DMS79 treated with DMSO at 0.1 percent for 48 hours (cell line): ENCODE measurements at places on chromosomes 3 and 15.
A peak's percentile ranks its signal among the peaks of the same experiment; 100 is the strongest.

- no peak for DNase-seq
Measured at GRCh38 chr3:186258968-186259367, 103.1 kb downstream of the DGKG start.

DNA sequence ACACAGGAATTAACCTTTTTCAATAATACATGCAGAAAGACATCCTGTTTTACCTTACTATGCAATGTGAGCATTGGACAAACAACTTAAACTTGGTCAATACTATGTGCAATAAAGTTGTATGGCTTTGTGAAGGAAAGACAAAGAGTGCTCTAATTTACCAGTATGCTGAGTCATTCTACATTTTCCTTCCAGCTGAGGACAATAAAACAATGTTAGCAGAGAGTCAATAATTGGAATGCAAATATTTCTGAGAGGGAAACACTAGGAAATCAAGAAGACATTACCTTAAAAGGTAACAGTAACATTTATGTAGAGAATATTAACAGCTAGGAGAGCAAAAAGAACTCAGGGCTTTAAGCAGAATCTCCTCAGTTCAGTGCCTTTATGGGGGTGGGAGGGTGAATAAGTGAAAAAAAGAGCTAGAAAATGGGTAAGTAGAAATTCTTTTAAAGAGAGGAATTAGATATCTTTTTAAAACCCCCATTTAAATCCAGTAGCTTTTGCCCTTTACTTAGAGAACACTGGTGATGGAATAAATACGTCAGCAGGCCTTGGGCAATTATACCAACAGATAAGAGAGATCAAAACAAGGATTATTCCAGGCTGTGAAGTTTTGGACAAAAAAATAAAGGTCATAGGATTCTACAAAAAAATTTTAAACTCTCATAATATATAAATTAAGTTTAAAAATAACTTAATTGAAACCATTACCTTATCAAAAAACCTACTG is 11.6 kb upstream of the HGD start:
- no peak for DNase-seq

GRCh38 chr3:182238126-182238525 is 526.4 kb downstream of the SOX2 start:
- DNase-seq = no peak

DNA sequence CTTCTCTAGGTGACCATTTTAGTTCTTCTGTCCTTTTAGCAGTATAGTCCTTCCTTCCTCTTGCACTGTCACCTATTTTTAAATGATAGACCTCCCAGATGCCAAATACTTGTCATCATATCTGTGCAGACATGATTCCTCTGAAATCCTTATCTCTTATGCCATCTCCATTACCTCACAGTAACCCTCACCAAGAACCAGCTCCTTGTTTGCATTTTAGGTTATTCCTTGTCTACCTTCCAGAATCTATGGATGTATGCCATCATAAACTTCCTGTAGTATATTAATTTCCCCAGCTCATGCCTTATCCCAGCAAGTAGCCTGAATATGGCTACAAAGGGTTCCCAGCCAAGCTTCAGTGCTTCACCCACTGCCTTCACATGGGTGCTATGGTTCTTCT is 1347.2 kb downstream of the ROBO1 start:
- DNase-seq = no peak

DNA sequence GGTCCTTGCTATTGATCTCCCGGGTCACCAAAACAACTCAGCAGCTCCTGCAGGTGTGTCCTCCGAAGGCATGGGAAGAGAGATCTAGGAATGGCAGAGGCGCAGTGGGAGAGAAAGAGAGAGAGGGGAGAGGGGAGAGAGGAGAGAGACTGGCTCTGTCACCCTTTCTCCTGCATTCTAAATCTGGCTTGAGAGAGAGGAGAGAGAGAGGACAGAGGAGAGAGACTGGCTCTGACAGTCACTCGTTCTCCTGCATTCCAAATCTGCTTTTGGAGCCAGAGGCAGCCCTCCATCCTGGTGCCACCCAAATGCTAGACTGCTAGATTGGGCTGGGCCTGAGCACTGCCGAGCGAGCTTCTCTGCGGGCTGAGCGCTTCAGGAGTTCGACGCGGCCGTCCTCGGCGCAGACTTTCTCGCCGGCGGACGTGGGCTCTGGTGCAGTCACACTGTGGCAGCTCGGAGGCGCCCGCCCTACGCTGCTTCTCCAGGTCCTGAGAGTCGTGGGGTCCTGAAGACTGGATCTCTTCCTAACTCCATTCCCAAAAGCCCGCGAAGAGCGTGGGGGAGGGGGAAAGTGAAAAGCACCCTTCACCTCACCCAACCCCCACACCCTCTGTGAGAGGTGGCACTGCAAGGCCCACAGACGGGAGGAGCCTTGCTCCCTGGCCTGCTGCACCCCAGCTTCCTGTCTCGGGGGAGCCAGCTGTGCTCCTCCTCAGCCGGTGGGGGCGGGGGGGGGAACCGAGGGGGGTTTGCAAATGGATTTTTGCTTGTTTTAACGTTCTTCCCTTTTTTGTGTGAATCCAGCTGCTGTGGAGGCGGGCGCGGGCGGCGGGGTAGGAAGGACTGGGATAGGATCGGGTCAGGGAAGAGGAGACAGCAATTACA is 222.3 kb downstream of the MEIS2 start:
- DNase-seq = no peak

GRCh38 chr3:186514296-186515002 is 29.7 kb downstream of the CRYGS start:
- DNase-seq = no peak

GRCh38 chr3:148878095-148878494 is 13.0 kb downstream of the CPA3 start:
- no peak for DNase-seq

DNA sequence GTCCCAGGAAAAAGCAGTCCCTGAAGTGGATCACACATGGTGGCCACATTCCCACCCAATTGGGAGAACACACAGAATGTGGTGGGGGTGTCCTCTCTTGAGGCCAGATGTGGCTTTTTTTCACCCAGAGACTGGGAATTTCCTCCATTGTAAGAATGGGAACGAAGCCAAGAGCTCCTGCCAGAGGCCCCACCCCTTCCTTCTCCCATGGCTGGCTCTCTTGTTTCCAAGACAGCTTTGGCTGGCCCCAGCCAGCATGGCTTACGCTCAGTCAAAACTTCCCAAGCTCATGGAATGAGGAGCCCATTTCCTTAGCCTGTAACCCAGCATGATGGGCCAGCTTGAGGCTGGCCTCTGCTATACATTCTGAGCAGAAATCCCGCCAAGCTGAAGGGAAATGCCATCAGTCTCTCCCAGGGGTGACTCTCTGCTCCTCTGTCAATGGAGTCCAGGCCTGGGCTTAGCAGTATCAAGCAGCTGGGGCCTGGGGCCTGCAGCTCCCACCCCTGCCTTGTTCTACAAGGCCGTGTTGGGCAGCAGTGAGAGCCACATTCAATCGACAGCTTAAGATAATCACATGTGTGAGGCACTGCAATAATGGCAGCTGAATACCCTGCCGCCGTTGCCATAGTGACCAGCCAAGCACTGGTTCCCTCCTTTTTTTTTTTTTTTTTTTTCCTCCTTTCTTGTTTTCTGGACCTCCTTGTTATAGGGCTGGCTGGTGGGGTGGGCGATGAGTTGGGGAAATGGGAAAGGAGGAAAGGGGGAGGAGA is 142.4 kb downstream of the EPHB1 start:
- DNase-seq = peak; percentile 24

DNA sequence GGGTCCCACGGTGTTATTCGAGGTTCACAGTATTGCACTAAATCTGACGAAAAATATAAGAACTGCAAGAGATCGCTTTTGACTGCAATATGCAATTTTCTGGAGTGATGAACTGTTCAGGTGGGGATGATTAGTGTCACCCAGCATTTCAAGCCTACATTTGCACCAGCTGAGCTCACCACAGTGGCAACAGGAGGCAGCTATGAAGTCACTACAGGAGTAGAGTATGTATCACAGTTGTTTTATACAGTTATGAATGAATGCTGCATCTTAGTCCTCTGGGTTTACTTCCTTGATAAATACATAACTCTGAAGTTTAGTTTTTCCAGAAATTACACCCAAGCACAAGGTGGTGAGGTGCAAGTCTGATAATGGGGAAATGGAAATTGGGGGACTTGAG is 69.6 kb downstream of the CHSY1 start:
- DNase-seq = no peak

GRCh38 chr15:101124731-101125451 is 127.0 kb downstream of the CHSY1 start:
- DNase-seq = no peak

DNA sequence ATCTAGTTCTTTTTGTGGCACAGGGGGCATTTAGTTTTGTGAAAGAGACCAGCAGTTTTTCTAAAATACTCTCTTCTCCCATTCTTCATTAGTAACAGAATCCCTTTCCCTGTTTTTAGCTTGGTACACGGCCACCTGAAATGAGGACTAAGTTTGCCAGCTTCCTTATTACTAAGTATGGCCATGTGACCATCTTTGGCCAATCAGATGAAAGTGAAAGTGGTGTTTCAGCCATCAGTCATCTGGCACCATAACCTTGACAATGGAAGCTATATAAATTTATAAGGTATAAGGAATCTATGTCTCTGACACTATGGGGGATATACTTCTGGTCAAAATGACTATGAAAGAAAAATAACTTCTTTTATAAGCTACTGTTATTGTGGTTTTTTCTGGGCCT is 570.4 kb downstream of the AGBL1 start:
- DNase-seq = no peak

- DNase-seq = no peak
Measured at GRCh38 chr3:145820170-145820569, 340.8 kb downstream of the PLOD2 start.

DNA sequence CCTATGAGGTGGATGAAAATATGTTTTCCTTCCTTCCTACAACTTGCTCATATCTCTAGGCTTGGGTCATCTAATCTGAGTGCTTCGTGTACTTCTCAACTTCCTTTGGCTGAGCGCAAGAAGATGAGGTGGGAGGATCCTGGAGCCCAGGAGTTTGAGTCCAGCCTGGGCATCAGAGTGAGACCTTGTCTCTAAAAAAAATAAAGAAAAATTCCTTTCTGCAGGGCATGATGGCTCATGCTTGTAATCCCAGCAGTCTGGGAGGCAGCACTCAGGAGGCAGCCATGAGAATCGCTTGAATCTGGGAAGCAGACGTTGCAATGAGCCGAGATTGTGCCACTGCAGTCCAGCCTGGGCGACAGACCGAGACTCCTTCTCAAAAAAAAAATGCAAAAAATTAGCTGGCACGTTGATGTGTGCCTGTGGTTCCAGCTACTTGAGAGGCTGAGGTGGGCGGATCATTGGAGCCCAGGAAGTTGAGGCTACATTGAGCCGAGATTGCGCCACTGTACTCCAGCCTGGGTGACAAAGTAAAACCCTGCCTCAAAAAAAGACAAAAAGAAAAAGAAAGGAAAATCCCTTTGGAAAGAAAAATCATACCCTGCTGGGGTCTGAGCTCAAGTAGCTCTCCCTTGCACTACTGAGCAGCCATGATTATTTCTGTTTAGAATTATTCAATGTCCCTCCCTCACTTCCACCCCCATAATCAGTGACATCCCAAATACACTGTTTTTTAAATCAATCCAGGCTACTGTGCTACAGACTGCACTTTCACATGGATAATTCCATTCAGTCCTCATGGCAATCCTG is 28.0 kb upstream of the RAB11A start:
- peak; percentile 26 for DNase-seq

DNA sequence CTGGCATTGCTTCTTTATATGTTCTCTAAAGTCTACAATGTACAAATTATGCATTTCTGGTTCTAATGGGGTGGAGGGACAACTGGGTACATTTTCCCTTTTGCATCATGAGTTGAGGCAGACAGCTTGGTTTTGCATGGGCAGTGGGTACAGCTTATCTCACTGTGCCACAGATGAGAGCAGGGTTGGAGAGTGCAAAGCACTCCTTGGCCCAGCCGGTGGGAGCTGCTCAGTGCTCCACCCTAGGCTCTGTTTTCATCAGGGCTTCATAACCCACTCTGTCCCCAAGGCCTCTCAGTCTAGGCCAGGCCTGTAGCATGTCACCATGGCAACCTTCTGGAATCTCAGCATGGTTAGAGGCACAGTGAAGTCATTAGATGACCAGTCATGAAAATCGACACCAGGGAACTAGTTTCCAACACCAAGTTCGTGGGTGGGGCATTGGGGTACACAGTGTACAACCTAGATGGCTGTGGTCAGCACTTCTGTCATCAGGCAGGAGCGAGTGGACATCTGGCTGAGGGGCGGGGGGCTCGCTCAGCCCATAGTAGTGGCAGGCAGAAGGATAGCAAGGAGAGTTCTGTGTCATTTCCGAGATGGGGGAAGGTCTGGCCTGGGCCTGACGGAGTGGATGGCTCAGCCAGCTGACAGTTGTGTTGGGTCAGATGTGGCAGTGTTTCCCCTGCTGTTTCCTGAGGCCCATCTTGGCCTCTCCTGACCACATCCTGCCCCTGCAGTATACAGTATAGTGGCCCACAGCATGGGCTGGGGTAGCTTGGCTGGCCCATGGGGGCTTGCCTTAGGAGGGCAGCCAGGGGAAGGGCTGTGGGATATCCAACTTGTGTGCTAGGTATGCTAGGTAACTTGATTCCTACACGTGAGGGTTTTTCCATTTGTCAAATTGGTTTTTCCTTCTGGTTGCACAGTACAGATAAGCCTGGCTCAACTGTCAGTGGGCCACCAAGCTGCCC is 75.7 kb upstream of the PRR23C start:
- no peak for DNase-seq

GRCh38 chr3:39191111-39191510 is 1.3 kb downstream of the XIRP1 start:
- DNase-seq = no peak

DNA sequence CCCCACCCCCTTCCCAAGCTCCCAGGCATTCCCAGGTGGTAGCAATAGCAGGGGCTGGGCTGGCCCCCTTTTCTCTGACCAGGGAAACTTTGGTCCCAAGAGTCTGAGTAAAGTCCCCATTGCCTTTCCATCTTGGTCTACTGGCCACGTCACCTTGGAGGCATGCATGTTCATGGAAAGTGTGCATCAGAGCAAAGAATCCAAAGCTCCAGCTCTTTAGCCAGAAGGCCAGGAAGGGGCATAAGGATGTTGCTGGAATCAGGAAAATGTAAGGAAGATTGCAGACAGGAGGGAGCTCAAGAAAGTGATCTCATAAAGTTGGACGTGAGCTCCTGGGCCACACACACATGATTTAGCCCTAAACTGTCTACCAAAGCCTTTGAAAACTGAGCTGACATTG is 63.6 kb downstream of the KBTBD12 start:
- no peak for DNase-seq

GRCh38 chr3:67655364-67656121 is 1.1 kb upstream of the SUCLG2 start:
- DNase-seq = no peak

DNA sequence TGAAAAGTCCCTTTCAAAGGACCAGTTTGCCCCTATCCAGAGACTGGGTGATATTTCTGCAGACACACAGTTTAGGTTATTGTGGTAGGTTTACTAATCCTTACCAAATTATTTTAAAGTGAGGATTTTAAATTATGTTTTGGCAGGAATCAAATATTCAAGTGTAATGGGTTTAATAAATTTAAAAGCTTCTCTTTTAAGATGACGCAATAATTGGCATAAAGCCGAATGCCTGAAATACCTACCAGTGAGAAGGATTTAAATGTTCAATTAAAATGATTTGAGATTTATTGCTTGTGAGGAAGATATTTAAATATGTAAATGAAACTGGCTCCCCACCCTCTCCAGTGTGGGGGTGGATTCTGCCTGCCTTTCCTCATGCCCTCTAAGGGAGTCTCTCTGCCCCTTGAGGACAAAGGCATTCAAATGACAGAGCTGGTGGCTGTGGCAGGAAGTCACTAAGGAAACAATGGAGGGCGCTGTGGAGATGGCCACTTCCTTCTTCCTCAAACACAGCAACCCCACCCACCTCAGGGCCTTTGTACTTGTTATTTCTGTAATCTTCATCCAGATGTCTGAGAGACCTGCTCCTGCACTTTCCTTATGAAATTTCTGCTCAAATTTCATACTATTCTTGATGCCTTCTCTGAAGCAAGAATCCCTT is 131.7 kb downstream of the TNIK start:
- no peak for DNase-seq

- DNase-seq = no peak
Measured at GRCh38 chr3:67489816-67490215, 164.6 kb downstream of the SUCLG2 start.
